ENCODE measurements at places on chromosomes 5 and 9.

GRCh38 chr9:136077491-136077890 lies 17.6 kb downstream of the NACC2 start:
- DNase-seq: no peak

GRCh38 chr5:59285300-59286016 lies 608.1 kb downstream of the PDE4D start:
- DNase-seq: no peak

GRCh38 chr5:154174091-154174490 lies 16.4 kb upstream of the GALNT10 start:
- DNase-seq: no peak

DNA sequence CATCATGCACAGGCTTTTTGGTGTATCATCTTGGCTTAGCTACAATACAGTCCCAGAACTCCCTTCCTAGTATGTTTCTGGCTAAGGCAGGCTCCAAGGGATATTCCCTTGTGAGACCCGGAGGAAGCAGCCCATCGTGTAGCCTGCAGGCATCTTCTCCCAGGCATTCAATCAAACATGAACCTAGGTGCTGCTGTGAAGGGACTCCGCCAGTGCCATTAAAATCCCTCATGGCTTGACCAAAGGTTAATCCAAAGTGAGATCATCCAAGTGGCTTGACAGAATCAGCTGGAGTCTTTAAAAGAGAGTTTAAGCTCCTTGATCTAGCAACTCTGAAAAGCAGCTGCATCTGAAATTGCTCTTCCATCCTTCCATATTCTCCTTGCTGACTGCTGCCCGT lies 333.9 kb downstream of the DIRAS2 start:
- no peak for DNase-seq

DNA sequence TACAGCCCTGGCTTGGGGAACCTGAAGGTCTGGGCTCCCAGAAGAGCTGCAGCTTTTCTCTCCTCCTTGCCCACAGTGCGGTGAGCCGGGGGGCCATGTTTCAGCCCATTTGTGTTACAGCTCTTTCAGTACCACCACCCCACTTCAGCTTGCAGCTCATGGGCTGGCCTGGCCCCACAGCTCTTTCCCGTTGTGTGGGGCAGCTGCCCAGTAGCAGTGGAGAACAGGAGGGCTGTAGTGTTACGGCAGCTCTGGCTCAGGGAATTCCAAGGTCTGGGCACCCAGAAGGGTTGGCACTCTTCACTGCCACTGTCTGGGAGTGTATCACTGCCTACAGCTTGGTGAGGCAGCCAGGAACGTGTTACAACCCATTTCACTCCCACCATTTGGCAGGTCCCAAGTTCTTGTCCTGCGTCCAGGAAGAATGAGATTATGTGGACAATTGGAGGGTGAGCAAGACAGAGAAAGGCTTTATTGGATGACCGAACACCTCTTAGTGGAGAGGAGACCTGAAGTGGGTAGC lies 390.5 kb downstream of the KDM4C start:
- DNase-seq: no peak

DNA sequence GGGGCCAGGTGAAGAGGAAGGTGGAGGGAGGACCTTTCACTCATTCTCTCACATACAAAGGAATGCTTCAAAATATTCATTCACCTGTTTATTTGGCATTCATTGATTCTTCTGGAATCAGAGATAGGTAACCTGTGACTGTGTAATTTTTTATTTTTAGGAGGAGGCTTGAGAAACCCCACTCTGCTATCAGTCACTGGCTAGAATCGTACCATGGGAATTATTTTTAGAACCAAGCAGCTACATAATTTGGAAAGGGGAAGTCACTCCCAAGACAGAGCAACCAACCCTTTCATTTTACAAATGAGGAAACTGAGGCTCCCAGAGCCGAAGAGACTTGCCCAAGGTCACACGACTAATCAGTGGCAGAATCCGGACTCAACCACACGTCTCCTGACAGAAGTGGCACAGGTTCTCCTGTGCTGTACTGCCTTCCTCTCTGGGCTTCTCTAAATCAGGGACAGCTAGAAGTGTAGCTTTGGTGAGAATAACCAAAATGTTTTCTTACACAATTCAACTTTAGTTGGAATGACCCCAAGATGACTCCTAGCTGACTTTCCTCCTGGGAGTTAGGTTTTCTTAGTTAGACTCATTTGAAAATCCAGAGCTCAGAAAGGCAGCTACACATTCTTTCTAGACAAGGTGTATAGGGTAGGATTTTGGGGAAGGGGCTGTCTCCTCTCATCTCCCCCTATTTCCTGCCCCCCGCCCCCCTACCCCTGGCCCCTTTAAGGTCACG lies 264.3 kb upstream of the PANK3 start:
- no peak for DNase-seq
